ENCODE measurements at places on chromosomes 5 and 9.

DNA sequence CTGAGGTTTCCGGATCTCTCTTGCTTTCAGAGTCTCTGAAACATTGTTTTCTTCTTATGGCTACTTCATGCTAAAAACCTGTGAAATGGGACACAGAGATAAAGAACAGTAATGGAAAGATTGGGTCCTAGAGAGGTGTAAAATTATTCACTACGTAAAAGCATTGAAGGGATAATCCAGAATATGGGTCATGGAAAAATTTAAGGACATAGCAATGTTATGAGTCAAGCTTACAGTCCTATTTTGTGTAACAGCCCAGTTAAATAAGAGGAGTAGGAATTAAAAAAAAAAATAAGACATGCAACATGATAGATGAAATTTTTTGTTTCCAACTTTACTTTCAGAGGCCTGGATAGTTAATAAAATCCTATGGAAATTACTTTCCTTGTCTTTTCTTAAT lies 61.9 kb upstream of the ELL2 start:
- DNase-seq, result no peak

- DNase-seq, result no peak
Observed at GRCh38 chr9:2227144-2227867, 212.2 kb downstream of the SMARCA2 start.

DNA sequence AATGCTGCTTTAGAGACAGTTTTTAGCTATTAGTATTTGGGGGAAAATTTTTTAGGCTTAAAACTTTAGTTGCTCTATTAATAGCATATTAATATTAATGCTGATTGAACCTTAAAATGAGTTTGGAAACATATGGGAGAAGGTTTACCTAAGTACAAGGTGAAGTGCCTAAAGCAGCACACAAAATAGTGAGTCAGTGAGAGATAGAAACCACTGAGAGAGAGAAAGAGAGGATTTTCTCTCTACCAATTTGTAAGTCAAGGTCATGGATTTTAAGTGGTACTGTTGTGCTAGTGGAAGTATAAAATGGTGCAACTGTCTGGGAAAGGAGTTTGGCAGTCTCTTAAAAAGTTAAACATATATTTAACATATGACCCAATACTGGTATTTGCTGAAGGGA lies 64.9 kb downstream of the MARCHF3 start:
- no peak for DNase-seq

GRCh38 chr9:129390541-129390940 lies 212.5 kb upstream of the IER5L start:
- no peak for DNase-seq

GRCh38 chr9:86854898-86855523 lies 92.3 kb downstream of the GAS1 start:
- no peak for DNase-seq
